Skeletal muscle tissue (tissue), 5 donors: ENCODE measurements at places on chromosomes 7 and 10. TPM values are rescaled to one million over a fixed set of nuclear protein-coding genes. Genes with fewer than 3 reads are reported as not detected.

The TMEM236 gene
- under 0.01 TPM for total RNA-seq

The PHF14 gene
- 50.1 TPM for total RNA-seq

The TCAF2 gene
- total RNA-seq = 2.1 TPM

The GSTO2 gene
- total RNA-seq = not detected

The TFEC gene
- total RNA-seq = 2.1 TPM

The LSM8 gene
- total RNA-seq = 20.9 TPM

The MYO3A gene
- total RNA-seq = 1.0 TPM
